ENCODE measurements at places on chromosomes 12 and 14.

DNA sequence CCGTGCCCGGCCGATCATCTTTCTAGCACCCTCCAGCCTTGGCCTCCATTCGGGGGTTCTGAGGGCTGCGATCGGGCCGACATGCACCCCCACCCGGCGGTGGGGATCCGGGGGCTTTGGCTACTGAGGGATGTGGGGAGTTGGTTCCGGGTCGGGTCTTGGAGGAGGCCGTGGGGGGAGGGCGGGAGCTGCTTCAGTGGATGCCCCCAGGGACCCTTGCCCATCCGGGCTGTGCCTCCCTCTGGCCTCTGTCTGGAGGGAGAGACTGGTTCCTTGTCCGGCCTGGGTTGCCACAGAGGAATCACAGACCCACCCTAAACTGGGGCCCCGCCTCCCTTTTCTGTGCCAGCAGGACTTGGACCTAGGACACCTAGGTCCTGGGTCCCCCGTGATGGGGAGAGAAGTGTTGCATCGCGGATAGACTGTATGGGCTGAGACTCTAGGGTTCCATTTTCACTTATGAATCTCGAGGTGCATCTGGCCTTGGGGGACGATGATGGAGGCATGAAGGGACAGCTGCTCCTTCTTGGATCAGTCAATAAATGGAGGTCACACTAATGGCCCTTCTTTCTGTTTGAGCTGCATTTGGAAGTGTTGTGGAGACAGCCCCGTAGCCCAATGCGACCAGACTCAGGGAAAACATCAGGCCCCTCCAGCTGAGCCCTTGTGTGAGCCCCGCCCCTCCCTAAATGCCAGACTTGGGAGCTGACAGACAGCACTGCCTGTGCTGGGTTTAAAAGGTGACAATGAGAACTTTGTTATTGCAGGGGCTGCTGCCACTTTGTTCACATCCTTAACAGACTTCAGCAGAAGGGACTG, 577 bp downstream of the DTX3 start:
- no peak for DNase-seq

- DNase-seq: no peak
Observed at GRCh38 chr14:88533064-88533602, 21.7 kb downstream of the PTPN21 start.

DNA sequence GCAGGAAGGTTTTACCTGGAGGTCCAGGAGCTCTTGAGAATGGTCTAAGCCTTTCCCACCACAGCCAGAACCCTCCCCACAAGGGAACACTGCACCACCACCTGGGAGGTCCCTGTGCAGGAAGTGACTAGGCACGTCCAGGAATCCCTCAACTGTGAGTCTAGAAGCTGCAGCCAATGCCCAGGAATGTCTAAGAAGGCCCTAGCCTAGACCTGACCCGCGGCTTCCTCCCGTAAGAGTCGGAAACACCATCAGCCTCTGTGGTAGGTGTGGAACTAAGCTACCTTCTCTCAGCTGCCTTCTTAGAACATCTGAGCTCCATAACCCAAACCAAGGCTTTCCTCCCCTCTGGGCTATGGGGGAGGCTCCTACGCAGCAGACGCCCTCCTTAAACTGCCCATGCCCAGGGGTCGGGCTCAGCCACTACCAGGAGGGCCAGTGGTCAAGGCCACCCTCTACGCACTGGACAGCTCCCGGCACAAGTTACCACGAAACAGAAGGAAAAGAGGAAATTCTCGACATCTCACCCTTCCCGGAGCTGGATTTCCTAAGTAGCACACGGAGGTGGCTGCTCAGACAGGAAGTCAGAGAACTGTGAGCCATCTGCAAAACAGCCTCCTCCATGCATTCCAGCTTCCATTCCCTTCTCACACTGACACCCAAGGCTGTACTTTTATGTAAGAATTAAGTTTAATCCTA, 25.5 kb downstream of the ZFYVE21 start:
- peak; percentile 51 for DNase-seq

DNA sequence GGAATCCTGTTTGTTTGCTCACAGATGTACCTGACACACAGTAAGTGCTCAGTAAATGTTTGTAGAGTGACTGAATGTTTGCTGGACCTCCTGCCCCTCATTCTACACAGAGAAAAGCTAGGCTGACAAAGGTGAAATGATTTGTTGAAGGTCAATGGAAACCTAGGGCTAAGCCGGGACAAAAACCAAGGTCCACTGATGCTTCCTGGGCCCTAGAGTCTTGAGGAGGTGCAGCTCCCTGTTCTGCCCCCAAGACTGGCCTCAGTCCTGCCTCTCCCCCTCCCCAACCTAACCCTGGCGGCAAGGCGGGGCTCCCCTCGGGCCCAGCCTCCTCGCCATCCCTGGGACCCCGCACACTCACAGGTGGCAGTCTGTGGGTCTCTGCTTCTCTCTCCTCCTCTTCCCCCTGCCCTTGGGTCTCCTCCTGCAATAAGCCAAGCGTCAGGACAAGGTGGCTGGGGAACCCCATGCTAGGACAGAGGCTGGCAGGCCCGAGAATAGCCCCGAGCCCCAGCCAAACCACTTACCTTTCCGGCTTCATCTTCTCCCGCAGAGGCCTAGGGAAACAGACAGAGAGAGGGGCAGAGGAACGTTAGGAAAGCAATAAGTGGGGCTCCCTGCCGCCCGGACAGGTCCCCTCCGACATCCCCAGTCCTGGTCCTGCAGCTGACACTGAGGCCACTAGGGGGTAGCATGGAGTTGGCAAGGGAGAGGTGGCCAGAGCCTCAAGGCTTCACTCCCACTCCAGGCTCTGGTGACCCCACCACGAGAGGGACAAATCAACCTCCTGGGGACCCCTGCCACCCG, 9.3 kb downstream of the PGF start:
- DNase-seq: peak; percentile 93

DNA sequence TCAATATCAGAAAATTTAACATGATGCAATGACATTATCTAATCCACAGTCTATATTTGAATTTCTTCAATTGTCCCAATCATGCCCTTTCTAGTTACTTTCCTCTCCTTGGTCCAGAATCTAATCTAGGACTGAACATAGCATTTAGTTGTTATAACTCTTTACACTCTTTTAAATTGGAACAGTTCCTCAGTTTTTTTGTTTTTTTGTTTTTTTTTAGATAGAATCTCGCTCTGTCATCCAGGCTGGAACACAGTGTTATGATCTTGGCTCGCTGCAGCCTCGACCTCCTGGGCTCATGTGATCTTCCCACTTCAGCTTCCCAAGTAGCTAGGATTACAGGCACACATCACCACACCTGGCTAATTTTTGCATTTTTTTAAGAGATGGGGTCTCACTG, 63.1 kb downstream of the RERG start:
- no peak for DNase-seq

DNA sequence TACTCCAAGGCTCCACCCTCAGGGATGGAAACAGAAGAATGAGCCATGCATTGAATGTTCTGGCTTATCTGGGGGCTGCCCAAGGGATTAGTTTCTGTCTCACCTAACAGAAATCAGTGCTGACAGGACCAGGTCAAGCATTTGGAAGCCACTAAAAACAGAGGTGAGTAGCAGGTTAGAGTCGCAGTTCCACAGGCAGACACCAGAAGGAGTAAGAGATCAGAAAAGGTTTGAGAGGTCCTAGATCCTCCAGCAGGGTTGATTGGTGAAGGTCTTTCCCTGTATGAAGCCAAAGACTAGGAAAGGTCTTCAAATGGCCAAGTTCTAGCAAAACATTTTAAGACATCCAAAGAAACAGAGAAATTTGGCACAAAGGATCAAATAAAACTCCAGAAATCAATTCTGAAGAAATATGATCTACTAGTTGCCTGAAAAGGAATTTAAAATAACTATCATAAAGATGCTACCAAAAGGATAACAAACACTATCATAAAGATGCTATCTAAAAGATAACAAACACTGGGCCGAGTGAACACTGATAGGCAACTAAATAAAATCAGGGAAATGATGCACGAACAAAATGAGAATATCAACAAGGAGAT, 19.5 kb upstream of the TTC9 start:
- peak; percentile 56 for DNase-seq

DNA sequence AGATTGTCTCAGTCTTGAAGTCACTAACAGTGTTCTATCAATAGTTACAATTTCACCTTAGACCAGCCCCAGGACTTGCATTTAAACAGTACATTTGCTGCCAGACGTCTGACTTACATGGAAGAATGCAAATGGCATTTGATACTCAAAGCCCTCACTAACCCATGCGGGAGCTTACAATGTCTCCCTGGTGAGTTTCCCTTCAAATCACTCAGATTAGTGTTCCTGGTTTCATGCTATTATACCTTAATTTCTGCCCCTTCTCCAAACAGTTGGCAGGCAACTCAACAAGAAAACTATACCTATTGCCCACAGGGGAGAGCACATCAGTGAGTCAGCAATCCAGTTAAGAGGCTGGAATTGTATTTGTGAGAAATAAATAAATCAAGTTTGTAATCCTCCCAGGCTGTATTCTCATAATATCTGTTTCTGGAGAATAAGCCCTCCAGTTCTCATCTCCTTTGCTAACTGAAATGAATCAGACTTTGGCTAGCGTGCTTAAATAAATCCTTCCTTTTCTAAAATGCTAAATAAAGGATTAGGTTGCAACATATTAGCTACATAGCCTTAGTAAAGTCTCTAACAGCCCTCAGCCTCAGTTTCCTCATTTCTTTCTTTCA, 23.7 kb downstream of the GSTZ1 start:
- DNase-seq: no peak

GRCh38 chr12:11798856-11799501, 149.5 kb downstream of the ETV6 start:
- DNase-seq: no peak

DNA sequence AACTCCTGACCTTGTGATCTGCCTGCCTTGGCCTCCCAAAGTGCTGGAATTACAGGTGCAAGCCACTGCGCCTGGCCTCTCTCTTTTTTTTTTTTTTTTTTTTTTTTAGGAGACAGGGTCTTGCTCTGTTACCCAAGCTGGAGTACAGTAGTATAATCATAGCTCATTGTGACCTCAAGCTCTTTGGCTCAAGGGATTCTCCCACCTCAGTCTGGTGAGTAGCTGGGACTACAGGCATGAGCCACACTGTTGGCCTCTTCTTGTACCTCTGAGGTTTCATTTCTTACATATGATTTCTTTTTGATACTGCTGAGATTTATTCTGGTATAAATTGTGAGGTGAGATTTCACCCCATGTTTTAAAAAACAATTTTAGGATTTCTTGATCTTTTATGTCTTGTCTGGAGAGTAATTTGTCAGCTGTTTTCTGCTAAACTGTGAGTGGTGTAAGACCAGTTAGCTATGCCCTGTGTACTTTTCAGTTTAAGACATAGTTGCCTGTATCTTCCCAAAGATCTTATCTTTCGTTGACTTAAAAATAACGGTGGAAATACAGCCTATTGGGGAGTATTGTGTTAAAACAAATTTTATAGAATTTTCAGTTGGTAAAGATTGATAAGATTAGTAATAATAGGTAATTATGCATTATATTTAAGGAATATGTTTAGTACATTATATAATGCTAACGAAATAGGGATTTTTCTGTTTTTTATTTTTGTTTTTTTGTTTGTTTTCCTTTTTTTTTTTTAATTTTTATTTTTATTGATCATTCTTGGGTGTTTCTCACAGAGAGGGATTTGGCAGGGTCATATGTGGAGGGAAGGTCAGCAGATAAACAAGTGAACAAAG, 31.7 kb downstream of the WDR20 start:
- DNase-seq: no peak

- DNase-seq: no peak
Observed at GRCh38 chr14:99506276-99506675, 25.1 kb downstream of the CCNK start.

- DNase-seq: no peak
Observed at GRCh38 chr12:63893170-63893569, 48.7 kb downstream of the SRGAP1 start.

- DNase-seq: no peak
Observed at GRCh38 chr14:49961270-49962222, 68.7 kb downstream of the ARF6 start.

GRCh38 chr14:22412926-22413411, 176.1 kb downstream of the DAD1 start:
- no peak for DNase-seq

GRCh38 chr14:65478596-65478995, 66.1 kb downstream of the FUT8 start:
- DNase-seq: no peak

DNA sequence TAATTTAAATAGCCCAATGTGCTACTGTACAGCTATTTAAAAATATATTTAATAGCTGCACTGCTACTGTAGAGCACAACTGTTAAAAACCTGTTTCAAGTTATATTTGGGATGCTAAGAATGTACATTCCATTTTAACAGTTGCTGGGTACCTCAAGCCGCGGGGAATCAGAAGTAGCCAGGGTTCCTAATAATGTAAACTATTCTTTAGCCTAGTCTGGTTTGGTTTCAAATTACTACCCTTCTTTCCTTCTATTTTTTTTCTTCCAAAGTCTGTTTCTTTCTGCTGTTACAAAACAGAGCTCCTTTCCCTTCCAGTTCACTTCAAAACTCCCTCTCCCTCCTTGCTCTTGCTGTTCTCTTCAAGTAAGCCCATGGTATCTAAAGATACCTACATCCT, 21.3 kb downstream of the SCAF11 start:
- no peak for DNase-seq

- DNase-seq: peak; percentile 88
Observed at GRCh38 chr12:121917950-121918678, at the start of gene CFAP251. CFAP251 (plus strand) TSS chr12:121918592; CDS start chr12:121921306, 2,714 bp downstream.

DNA sequence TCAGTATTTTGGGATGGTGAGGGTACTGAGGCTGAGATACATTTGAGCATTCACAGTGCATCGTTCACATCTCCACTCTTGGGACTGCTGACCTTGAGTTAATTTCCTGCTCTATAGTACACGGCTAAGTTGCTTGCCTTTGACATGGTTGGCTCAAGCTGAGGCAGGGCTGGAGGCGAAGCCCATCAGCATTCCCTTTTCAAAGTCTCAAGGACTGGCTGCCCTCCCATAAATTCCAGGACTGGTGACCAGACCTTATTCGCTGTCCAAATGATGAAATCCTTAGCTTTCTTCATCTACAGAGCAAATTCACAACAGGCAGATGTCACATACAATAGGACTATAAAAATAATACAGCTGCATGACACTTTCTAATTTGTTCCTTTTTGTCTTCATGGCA, 85.9 kb downstream of the SSPN start:
- DNase-seq: no peak

DNA sequence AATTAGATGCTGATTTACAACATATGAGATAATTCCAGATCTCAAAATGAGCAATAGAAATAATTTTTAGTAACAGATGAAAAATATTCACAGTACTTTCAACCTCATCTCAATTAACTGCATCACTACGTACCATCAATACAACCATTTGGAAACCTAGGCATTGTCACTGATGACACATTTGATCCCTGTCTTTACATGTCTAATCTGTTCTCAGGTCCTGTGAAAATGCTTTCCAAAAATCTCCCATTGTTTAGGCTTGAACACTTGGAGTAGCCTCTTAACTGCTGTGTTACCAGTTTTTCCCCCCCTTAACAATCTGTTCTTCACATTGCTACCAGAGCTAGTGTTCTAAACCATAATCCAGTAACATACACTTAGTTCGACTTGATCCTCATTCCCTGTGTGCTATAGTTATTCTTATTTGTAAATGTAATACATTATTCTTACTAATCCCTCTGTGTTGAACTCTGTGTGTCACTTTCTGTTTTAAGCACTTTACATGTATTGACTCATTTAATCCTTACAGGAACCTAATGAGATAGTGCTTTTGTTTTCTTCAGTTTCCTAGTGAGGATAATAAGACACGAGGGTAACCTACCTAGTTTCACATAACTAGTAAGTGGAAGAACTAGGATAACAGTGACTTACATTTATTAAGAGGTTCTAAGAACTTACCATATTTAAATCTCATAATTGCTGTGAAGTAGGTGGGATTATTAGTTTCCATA, 41.7 kb downstream of the LARP4 start:
- no peak for DNase-seq

- DNase-seq: no peak
Observed at GRCh38 chr14:99188731-99189191, 83.2 kb downstream of the BCL11B start.
